ENCODE measurements at places on chromosomes 3 and 15. TPM values are rescaled to one million over a fixed set of nuclear protein-coding genes. Genes with fewer than 3 reads are reported as not detected.

DNA sequence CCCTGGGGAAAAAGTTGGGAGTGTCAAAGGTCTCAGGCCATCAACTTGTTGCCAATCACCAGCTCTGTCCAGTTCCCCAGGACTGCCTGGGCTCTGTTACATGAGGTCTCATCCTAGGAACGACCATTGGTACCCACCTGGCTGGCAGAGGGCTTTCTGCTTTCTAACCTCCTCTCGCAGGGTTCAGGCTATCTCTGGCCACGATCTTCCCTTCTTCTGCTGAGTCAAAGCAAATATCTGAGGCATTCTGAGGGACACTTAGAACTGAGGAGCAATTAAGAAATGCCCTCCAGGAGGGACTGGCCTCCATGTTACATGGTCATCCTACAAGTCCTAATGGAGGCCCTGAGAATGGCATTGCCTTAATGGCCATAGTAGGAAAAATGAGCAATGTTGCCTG lies 77.4 kb downstream of the TGFBR2 start:
- no peak for DNase-seq

DNA sequence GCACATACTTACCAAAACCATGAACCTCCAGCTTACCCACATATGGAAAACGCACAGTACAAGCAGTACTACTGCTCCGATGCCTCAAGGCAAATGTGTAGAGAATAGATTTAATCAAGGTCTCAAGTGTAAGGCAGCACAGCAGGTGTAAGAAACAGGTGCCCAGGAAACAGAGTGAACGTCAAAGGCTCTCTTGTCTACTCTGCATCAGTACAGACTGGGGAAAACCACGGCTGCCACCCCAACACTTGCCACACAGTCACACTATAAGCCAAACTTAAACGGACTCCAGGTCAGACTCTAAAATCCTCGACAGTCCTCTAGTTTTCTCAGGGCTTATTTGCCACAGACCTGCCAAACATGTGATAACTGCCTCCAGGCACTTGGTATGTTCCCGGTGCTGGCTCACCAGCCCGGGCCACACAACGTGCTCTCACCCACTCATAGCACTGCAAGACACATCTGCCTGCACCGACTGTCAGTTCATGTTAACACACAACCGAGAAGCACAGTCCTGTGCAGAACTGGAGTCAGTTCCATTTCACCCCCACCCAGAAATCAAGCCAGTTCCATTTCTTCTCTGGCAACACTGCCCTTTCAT lies 30.6 kb downstream of the ABCC5 start:
- DNase-seq: no peak

GRCh38 chr3:60175680-60176079 lies 1075.6 kb downstream of the FHIT start:
- no peak for DNase-seq

DNA sequence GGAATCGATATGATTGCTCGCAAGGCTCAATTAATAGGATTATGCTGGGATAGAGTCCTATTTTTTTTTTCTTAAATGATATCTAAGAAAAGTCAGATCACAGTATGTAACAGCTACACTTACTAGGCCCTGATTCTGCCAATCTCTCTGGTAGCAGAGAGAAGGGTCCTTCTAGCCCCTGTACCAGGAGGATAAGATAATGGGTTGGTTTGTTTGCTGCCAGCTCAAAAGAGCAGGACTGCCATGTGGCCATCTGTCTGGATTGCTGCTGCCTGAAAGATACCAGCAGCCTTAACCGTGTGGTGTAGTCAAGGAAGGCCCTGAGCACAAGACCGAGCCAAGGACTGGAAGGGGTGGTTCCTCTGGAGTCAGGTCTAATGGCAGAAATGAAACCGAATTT lies 236.4 kb downstream of the KLF13 start:
- DNase-seq: no peak

DNA sequence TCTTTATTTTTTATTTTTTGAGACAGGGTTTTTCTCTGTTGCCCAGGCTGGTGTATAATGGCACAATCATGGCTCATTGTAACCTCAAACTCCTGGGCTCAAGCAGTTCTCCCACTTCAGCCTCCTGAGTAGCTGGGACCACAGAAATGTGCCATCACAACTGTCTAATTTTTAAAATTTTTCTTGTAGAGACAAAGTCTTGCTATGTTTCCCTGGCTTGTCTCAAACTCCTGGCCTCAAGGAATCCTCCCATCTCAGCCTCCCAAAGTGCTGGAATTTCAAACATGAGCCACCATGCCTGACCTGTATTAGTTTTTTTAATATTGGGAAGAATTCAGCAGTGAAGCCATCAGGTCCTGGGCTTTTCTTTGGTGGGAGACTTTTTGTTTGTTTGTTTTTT lies 13.6 kb upstream of the CLDN11 start:
- DNase-seq: no peak

DNA sequence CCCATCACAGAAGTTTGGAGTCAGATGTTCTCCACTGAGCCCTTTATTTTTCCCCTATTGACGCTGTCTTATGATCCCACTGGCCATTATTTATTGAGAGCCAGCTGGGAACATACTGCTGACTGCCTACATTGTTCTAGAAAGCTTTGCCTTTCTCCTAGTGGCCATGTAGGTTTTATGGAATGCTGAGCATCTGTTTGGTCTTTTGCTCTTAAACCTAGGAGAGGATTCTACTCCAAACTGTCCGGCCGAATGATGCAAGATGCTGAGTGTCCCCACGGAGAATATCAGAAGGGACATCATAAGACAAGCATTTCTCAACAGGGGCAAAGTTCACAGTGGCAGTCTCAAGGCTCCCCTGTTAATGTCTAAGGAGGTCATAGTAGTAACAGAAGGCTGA lies 171.4 kb downstream of the ARRDC4 start:
- DNase-seq: no peak

GRCh38 chr3:140756240-140757016 lies 78.6 kb downstream of the TRIM42 start:
- DNase-seq: no peak

DNA sequence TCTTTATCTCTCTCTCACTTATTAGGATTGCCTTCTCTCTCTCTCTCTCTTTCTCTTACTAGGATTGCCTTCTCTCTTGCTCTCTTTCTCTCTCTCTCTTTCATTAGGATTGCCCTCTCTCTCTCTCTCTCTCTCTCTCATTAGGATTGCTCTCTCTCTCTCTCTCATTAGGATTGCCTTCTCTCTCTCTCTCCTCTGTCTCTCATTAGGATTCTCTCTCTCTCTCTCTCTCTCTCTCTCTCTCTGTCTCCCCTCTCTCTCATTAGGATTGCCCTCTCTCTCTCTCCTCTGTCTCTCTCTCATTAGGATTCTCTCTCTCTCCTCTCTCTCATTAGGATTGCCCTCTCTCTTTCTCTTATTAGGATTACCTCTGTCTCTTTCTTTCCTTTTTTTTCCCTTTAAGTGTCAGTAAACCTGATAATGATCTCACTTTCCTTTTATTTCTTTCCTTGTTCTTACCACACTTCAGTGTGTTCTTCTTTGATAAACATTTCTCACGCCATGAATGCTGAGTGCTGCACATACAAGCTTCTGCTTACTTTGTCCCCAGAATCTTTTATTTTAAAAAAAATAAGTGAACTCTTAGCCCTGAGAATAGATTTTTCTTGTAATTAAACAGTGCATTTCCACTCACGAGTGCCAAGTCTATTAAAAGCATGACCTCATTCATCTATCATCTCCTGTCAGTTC lies 243.4 kb upstream of the TBC1D5 start:
- DNase-seq: no peak

DNA sequence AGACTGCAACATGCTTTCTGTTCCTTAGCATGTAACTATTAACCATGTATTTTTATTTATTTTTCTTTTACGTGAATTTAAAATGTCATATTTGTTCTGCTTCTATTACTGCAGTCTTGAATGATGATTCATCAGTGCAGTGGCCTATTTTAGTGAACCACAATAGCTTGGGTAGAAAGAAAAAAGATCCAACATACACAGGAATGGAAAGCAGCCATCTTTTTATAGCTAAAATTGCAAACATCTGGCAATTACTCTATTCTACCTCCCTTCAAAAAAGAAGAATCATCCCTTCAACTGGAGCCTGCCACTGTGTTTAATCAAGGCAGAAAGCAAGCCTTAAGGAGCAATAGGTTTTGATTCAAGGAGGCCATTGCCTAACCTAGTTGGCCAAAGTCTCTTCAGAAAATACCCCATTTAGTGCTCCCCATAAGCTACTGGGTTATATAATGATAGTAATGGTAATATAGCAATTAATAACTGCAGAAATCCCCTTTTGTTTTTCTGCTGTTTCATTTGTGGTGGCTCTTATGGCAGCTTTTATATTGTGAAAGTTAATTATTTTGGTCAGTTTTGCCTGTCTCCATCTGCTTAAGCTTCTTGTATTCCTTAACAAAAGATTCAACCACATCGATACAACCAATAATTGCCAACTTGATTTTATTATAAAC lies 267.3 kb downstream of the LPP start:
- DNase-seq: no peak

DNA sequence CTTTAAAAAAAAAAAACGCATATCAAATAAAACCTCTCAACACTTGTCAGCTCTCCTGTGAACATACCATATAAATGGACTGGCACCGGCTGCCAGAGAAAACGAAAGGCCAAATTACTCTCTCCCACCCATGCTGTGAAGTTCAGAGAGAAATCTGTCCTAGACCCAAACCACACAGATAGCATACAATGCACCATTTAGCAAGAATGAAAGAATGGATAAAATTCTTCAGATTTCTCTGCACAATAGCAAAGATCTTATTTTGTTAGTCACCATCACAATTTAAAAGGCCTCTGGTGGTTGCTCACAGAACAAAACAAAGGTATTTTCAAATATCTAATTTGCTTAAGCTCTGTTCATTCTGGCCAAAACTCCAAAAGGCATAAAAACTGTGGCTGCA lies 93.9 kb upstream of the BHLHE40 start:
- no peak for DNase-seq

OR5K2 gene
- not detected for total RNA-seq

RYK gene
- 14.9 TPM for total RNA-seq

IL17RD gene
- total RNA-seq: 0.91 TPM

FBXW12 gene
- total RNA-seq: not detected

RYR3 gene
- 0.20 TPM for total RNA-seq

CDHR4 gene
- total RNA-seq: 6.0 TPM

ABI3BP gene
- total RNA-seq: 91.1 TPM
